HS-5 (cell line): ENCODE measurements at places on chromosomes 1 and 21.

- DNase-seq, result no peak
Measured at GRCh38 chr1:169779970-169780369, 14.7 kb downstream of the METTL18 start.

DNA sequence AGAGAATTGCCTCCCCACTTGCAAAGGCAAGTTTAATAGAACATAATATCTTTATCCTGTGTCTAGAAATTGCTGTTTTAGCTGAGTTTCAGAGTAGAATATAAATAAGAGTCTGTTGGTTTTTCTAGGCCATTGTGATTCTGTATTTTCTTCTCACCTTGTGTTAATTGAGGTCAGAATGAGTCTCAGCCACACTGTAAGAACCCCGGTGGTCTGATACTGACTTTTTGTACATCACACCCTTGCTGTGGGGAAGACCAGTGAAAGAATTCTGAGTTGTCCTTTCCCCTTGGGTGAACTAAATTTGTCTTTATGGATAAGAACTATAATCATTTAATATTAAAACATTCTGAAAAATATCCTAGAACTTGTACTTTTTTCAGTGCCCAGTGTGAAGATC lies 6.8 kb downstream of the HIPK1 start:
- no peak for DNase-seq

- no peak for DNase-seq
Measured at GRCh38 chr1:150972417-150972940, 2.2 kb downstream of the CERS2 start.

DNA sequence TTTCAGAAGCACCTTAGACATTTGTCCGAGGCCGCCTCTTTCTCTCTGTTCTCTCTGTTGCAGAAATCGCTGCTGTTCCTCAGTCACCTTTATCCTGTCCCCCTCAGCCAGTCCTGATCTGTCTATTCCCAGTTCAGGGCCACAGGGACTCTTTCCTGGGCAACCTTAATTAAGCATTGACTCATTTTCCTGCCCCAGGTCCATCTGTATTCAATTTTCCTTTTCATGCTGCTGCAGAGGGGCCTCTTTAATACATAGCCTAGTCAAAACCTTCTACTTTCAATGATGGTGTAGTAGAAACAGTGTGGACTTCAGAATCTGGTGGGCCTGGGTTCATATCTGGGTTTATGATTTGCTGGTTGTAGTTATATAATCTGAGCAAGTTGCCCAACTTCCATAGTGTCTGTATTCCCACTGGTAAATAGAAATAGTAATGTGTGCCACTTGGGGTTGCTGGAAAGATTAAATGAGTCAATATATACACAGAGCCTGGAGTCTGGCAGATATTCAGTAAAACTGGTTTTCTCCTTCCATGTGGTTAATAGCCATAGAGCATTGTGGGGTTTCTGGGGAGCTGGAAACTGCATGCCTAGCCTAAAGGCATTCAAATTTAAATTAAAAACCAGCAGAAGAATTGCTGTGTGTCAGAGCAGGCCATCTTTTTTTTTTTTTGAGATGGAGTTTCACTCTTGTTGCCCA lies 4.5 kb downstream of the TRAF5 start:
- DNase-seq, result peak; percentile 25

GRCh38 chr1:45669859-45670655 lies 16.3 kb downstream of the GPBP1L1 start:
- no peak for DNase-seq
